ENCODE measurements at places on chromosomes 7 and 10. TPM values are rescaled to one million over a fixed set of nuclear protein-coding genes. Genes with fewer than 3 reads are reported as not detected.

The ST8SIA6 gene
- 1.7 TPM for polyA plus RNA-seq

GRCh38 chr7:7816816-7817536 lies 98.6 kb upstream of the RPA3 start:
- no peak for DNase-seq

GRCh38 chr10:75089634-75090033 lies 21.8 kb upstream of the SAMD8 start:
- DNase-seq = no peak

- DNase-seq = no peak
Measured at GRCh38 chr10:62177111-62177510, 91.5 kb downstream of the RTKN2 start.

All from right cardiac atrium (tissue), 5 donors.